ENCODE measurements at places on chromosomes 11 and 22.
A peak's percentile ranks its signal among the peaks of the same experiment; 100 is the strongest.

- DNase-seq = no peak
Measured at GRCh38 chr22:19808873-19809478, 45.7 kb downstream of the GNB1L start.

DNA sequence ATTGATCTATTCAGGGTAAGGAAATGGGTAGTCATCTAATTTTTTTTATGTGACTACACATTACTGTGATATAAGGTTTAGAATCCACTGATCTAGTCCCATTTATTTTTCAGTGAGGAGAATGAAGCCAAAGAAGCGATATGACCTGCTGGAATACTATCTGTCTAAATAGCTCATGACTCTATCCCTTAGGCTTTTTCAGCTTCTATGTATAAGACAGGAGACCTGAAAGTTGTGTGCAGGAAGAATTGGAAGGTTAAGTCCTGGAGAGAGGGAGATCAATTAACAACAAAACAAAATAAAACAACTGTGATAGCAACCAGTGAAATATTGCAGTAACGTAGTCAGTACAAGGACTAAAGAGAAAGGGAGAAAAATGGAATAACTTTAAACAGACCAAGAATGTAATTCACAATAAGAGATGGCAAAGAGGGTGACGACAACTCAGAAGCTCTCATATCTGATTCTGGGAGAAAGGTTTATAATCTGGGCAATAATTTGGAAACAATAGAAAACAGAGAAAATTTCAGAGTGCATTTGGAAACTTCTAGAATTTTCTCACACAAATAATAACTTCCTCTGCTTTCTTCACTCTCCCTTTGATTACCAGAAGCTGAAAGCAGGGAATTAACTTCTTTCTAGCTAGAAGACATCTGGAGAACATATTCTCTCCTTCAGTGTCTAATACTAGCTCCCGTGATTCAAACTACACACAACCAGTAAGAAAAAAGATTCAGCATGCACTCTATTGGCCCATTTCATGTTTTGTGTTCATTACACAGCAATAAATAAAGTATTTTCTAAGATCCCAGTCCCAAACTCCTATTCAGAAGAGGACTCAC is 19.2 kb upstream of the CASP12 start:
- no peak for DNase-seq

DNA sequence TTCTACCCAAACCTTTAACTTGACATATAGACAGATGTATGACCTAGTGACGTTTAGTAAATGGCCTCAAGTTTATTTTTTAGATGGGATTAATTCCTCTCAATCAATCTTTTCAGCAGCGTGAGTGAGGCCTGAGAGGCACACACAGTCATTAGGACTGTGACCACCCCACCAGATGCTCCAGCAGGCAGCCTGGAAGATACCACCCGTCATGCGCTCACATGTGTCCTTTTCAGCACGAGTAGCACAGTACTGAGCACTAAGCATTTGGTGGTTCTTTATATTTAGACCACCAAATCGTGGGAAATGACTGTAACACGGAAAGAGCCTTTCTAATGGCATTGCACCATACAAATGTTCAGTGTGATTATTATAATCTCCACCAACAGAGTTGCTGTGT is 354.6 kb upstream of the DDI1 start:
- no peak for DNase-seq

DNA sequence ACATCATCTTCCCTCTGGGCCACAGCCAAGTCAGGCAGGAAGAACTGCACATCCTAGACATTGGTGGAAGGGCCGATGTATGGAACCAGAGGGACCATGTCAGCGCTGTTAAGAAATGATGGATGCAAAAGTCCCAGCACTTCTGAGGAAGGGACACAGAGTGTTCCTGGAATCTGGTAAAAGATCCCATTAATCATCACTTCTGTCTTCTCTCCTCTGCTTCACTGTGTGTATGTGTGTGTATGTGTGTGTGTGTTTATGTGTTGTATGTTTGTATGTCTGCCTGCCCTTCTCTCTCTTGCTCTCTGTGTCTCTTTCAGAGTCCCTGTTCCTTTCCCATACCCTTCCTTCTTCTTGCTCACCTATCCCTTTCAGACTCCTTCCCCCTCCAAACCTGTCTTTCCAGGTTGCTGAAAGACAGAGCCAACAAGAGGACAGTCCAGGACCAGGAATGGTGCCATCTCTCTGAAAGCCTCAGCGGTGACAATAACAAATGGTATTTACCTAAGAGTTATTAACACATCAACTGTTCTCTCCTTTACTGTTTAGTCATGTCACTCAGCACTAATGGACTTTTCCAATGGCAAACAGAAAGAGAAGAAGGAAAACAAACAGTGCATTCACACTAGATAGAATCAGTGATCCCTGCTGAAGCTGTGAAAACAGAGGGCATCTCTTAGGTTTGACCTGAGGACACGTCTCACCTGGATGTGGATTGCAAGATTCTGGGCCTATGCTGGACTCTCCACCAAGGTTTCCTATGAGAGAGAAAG is 47.1 kb downstream of the EHF start:
- peak; percentile 98 for DNase-seq

DNA sequence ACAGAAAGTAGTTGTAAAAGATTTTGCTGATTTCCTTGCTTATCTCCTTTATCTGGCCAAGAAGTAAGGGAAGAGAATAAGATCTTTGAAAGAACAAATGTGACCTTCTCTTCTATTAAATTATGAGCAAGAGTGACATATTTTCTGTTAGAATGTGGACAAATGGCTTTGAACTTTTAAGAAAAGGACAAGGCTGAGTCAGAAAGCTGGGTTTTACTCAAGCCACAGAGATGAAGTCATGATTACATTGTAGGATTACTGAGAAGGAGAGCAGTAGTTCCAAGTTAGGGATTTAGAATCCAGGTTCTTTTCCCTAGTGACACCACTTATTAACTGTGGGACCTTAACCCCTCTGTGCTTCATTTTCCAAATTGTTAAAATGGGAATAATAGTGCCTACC is 13.5 kb downstream of the CCDC90B start:
- no peak for DNase-seq

GRCh38 chr11:34827228-34827627 is 89.0 kb downstream of the APIP start:
- DNase-seq = no peak

DNA sequence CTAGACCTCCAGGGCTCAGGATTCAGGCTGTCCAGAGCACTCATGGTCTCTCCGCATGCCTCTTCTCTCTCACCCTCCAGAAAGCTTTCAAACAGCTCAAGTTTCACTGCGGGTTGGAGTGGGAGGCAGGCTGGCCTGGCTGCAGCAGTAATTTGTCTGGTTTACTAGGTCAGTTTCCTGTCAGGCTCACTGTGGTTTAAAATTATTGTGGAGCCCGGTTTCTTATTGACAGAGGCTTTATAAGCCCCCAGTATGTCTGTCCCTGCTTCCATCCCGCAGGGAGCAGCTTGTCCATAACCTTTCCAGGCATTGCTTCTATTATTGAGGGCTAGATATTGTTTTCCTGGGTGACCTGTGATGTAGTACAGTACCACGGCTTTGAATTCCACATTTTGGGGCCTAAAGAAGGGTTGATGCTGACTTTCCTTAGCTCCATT is 235.3 kb upstream of the SORL1-AS1 start:
- no peak for DNase-seq

- no peak for DNase-seq
Measured at GRCh38 chr11:126347751-126348668, 7.5 kb upstream of the ST3GAL4 start.

- DNase-seq = no peak
Measured at GRCh38 chr22:41021061-41021612, 70.0 kb downstream of the RBX1 start.

DNA sequence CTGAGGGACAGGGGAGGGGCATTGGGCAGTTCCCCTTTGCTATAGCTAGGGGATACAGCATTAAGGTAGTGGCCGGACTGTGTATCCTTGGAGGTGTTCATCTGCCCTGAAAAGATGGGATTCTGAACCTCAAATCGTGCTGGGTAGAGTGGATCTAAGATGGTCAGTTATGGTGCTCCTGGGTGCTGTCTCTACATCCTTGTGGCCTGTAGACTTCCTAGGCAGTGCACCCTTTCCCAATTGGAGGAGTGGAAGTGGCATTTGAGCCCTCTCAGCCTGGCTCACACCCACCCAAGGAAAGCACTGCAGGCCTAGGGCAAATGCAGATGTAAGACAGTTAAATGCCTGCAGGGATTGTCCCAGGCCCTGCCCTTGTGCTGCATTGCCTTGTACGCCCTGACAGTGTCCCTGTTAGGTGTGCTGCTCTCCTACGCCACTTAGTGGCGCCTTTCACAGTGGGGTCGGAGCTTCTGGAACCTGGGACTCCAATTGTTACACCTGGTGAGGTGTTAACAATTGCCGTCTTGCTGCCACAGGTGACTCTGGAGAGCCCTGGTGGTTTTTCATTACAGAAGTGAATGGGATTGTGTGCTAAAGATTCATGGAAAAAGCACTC is 35.0 kb downstream of the PPFIBP2 start:
- DNase-seq = no peak

GRCh38 chr11:18749681-18750319 is 23.8 kb upstream of the IGSF22 start:
- DNase-seq = no peak

GRCh38 chr22:19075404-19075803 is 46.8 kb downstream of the DGCR2 start:
- no peak for DNase-seq

GRCh38 chr11:88363648-88364065 is 26.1 kb upstream of the CTSC start:
- DNase-seq = no peak

DNA sequence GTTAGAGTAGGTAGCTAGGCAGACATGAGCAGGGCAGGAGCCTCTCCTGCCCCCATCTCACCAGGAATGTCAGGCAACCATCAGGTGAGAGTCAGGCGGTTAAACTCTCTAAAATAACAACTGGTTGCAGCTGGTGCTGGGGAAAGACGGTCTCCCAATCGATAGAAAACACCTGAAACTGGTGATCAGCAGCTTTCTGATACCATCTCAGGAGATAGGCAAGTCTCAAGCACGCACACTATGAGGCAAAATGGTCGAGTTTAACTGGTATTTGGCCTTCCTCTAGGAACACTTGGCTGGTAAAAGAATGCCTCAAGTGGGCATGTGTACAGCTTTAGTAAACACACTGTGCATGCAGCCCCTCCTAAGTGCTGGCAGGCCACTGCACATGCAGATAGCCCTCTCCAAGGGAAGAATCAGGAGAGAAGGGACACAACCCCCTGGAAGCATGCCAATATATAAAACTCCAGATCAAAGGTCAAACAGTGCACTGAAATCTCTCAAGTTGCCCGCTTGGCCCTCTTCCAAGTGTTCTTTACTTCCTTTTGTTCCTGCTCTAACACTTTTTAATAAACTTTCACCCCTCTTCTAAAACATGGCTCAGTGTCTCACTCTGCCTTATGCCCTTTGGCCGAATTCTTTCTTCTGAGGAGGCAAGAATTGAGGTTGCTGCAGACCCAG is 88.7 kb downstream of the USP35 start:
- no peak for DNase-seq

- no peak for DNase-seq
Measured at GRCh38 chr11:67499808-67500483, 5.2 kb downstream of the PITPNM1 start.

DNA sequence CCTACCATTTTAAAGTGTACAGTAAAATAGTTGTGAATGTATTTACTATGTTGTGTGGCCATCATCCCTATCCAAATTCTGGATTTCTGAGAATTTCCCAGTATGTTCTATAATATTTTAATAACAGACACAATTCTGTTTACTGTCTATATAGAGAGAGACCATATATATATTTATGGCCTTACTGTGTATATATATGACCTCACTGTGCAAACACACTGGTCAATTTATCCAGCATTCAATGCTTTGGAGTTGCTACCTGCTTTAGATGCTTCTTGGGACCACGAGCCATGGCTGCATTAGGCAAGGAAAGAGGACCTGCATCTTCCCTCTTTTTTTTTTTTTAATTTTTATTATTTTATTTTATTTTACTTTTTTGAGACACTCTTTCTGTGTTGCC is 40.2 kb downstream of the SWAP70 start:
- no peak for DNase-seq

DNA sequence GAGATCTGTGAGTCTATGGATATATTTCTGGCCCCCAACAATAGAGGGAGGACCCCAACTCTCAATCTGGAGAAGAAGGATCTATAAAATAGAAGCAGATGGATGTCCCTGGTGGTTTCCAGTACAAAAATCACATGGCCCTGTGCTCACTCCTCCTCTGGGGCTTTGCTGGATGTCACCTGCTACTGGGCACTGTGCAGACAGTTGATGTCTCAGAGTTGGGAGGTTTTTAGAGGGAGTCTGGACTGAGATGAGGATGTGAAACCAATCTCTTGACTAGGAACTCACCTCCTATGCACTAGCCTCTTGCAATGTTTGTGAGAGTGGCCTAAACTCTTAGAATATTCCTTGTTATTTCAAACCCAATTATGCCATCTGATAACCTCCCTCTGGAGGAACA is 107.2 kb downstream of the SCN3B start:
- DNase-seq = no peak

DNA sequence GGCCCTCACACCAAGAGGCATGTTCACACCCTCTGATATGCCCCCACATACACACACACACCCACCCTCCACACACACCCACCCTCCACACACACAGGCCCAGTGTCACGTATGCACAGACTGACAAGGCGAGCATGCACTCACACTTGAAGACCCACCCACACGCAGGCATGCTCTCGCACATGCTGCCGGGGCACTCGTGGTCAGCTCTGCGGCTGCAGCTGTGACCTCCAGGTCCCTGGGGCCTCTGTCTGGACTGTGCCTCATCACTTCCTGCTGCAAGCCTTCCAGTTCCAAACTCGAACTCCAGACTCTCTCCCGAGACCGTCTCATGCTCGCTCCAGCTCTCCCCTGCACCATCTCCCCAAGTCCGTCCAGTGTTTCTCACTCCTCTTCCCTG is 9.5 kb downstream of the DCHS1 start:
- DNase-seq = no peak
